ENCODE measurements at places on chromosomes 7 and 10.

DNA sequence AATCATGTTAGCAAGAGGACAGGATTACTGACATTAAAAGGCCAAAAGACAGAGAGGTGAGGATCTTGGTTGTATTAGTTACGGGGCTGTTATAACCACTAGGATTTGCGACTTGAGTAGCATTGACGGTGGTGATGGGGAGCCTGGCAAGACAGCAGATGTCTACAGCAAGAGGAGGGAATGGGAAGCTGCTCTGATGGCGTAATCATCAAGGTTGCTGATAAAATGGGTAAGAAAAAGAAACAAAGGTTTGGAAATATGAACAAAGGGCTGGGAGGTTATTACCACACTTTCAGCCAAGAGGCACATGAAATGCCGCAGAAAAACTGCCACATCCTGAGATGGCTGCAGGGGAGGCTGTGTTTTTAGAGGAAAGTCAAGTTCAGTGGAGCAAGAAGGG lies 33.9 kb downstream of the TMEM229A start:
- no peak for DNase-seq

DNA sequence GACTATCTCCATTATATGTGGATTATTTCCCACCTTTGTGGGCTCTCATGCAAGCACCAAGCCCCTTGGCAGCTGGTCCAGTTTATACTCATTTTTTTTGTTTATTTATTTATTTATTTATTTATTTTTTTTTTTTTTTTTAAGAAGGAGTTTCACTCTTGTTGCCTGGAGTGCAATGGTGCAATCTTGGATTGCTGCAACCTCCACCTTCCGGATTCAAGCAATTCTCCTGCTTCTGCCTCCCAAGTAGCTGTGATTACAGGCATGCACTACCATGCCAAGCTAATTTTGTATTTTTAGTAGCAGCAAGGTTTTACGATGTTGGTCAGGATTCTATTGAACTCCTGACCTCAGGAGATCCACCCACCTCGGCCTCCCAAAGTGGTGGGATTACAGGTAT lies 2.8 kb downstream of the PRTFDC1 start:
- no peak for DNase-seq

DNA sequence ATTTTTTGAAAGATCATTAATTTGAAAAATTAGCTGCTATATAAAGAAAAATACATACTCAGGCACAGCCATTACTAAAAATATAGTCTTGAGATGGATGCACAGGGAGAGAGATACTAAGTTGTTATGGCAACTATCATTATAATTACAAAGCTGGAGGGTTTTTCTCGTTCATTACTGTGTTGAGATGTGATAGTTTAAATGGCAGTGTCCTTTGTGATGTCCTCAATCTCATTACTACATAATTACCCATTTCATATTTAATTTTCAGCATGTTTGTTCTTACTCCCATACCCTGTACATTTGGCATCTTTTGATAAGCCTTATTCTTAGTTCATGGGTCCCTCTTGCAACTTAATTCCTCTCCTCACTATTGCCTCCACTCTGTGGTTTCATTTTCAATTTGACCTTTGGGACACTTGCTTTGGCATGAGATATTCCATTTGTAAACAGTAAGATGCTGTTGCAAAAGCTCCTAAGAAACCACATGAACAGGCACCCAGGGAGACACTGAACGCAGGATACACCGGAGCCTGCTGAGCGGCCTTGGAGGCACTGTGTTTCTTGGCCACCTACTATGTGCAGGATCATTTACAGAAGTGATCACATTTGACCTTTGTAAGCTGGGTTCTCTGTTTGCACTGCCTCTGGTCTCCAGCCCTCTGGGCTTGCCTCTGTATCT lies 4.8 kb upstream of the CPXM2 start:
- DNase-seq = no peak

DNA sequence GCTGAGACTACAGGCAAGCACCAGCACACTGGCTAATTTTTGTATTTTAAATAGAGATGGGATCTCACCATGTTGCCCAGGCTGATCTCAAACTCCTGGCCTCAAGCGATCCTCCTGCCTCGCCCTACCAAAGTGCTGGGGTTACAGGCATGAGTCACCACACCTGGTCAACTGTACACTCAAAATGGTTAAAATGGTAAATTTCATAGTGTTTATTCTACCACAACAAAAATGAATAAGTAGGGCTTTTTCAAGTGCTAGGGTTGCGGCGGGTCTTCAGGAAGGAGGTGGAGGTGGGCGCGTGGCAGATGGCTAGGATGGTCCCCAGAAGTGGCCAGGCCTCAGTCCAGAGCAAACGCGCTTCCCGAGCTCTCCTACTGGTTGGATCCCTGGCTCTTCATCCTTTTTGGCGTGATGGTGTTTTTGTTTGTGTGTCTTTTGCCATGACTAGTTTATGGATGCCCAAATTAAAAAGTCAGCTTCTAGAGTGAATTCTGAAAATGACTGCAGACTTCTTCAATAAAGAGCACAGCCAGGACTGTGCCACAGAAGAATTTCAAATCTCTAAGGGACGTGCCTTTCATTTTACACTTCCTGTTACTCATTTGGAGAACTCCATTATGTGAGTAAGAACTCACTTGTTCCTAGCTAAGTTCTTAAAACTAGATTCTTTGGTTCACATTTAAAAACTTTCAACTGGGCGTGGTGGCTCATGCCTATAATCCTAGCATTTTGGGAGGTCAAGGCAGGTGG lies 73.9 kb downstream of the TMEM130 start:
- no peak for DNase-seq

GRCh38 chr7:115340828-115341227 lies 418.9 kb downstream of the MDFIC start:
- no peak for DNase-seq

DNA sequence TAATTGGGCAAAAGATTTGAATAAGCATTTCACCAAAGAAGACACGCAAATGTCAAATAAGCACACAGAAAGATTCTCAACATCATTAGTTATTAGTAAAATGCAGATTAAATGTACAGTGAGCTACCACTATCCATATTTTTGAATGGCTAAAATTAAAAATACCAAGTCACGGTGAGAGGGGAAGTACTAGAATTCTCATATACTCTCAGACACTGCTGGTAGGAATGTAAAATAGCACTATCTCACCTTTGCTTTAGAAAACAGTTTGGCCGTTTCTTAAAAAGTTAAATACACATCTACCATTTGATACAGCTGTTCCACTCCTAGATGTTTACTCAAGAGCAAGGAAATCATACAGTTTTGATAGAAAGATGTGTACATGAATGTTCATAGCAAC lies 115.8 kb upstream of the CELF2 start:
- DNase-seq = no peak

GRCh38 chr10:113003052-113003451 lies 53.0 kb downstream of the TCF7L2 start:
- no peak for DNase-seq

GRCh38 chr7:28383975-28384374 lies 28.3 kb upstream of the CREB5 start:
- DNase-seq = no peak

DNA sequence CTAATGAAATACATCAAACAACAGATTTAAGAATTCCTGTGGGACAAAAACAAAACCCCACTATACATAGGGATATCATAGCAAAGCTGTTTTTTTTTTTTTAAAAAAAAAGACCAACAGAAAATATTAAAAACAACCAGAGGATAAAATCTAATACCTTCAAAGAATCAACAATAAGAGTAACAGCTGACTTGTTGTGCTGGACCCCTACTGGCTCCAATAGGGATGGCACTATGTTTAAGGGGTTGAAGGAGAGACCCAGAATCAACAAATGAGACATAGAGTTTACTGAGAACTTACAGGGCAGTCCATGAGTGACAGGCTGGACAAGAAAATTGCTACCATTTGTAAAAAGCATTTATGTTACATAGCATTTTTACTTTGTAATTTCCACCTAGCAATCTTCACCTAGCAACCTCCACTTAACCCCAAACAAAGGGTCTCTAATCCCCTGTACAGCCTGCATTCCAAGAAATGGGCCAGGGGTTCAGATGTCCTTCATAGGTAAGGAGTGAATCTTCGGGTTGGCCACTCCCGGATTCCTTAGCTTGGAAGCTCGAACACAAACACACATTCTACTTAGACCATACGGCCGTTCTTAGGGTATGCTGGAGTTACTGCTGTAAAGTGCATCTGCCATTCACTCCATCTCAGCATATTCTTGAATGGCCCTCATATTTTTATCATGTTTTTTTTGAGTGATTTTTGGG lies 25.8 kb downstream of the ASZ1 start:
- no peak for DNase-seq

- no peak for DNase-seq
These were observed 31.1 kb downstream of the SLC26A4 start for GRCh38 chr7:107691716-107692115.

DNA sequence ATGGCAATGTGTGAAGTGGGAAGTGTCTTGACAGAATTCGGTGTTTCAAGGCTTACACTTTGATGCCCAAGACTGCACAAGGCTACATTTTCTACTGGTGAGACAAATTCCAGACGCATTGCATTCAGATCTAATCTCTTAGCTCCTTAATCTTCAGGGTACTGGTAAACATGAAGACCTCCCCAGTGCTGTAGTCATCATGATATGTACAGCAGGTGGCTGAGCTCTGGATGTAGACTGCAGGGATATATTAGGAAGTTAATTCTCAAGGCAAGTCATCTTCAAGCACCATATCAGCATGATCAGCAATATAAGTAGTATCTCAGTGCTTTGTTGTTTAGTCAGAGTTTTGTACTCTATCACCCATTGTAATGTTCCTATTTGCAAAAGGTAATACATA lies 61.8 kb downstream of the IKZF1 start:
- no peak for DNase-seq

DNA sequence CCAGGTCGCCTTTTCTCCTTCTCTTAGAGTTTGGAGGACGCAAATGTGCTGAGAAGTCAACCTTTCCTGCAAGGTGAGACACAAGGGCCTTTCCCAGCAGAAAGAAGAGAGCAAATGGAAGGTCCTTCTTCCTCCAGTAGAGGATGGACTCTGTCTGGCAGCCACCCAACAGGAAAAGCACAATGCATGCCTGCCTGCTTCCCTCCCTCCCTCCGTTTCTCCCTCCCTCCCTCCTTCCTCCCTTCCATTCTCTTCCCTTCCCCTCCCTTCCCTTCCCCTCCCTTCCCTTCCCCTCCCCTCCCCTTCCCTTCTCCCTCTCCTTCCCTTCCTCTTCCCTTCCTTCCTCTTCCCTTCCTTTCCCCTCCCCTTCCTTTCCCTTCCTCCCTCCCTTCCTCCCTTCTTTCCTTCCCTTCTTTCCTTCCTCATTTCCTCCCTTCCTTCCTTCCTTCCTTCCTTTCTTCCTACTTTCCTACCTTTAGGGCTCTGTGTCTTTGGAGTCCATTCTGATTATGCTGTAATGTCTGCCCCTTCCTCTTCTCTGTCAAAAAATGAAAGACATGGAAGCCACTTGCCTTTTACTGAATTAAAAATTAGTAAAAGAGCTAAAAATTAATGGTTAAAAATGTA lies 66.4 kb downstream of the TRUB1 start:
- no peak for DNase-seq

- DNase-seq = no peak
These were observed 30.8 kb upstream of the ZNF488 start for GRCh38 chr10:47414752-47415519.

DNA sequence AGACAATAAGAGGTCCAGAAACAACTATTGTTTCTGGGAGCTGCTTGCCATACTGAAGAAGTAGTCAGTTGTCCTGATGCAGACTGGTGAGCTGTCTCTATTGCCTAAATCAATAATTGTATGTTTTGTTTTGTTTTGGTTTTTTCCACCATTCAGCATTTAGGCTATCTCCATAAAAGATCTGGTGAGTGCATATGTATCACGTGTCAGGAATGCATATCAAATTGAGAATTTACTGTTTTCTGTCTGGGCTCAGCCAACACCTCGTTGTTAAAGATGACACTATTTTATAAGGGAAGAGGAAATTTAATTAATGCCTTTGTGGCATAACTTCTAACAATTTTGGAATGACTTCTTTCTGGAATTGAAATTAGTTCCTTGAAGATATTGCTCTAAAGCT lies 66.2 kb downstream of the SORCS1 start:
- no peak for DNase-seq

- DNase-seq = no peak
These were observed at the start of gene ABCB4 for GRCh38 chr7:87475359-87476178. TSS of gene ABCB4 (minus strand) at chr7:87475680. CDS start at chr7:87475465, 215 bp downstream.

DNA sequence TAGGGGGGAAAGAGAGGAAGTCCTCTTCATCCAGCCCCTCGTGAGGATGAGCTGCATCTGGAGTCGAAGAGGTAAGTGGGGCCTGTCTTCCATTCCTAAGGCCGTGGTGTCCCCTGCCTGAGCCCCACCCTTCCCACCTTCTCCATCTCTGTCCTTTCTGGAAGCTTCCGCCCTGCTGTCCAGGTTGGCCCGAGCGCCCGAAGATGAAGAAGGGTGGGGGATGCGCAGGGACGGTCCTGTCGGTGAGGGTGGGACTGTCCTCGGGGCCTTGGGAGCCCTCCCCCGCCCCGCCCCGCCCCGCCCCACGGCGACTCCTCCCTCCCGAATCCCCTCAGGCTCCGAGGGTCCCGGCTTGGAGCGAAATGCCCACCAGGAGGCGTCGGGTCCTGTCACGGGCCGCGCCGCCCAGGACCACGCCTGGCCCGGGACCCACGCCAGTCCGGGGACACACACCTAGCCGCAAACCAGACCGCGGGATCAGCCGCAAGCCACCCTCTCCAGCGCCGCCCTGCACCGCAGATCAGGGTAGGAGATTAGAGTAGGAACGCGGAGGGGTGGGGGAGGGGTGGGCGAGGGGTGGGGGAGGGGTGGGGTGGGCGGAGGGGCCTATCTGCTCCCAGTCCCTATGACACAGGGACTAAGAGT lies 15.3 kb downstream of the GPRIN2 start:
- DNase-seq = no peak

DNA sequence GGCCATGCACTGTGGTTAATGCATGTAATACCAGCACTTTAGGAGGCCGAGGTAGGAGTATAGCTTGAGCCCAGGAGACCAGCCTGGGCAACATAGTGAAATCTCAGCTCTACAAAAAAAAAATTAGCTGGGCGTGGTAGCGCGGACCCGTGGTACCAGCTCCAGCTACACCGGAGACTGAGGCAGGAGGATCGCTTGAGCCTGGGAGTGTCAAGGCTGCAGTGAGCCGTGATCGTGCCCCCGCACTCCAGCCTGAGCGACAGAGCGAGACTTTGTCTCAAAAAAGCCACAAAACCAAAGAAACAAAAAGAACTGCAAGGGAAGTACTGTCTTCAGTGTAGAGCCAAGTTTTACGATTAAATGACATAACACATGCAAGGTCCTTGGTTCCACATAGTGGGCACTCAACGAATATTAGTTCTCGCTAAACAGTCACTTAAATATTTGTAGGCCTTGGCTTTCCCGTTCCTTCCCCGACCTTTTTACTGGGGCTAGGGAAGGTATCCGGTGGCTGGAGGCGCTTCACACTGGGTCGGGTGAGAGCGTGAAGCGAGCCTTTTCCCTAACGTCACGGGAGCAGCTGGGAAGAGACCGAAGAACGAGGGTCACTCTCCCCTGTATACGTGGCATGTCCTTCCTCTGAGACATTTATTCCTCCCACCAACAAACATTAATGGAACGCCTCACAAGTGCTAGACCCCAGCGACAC lies 993 bp upstream of the SND1 start:
- DNase-seq = no peak

- no peak for DNase-seq
These were observed 27.0 kb upstream of the PRSS1 start for GRCh38 chr7:142722248-142722794.

GRCh38 chr10:133458710-133459453 lies 5.1 kb downstream of the SCART1 start:
- DNase-seq = no peak

All from esophagus squamous epithelium (tissue), 5 donors.